ENCODE measurements at places on chromosomes 4 and X.

DNA sequence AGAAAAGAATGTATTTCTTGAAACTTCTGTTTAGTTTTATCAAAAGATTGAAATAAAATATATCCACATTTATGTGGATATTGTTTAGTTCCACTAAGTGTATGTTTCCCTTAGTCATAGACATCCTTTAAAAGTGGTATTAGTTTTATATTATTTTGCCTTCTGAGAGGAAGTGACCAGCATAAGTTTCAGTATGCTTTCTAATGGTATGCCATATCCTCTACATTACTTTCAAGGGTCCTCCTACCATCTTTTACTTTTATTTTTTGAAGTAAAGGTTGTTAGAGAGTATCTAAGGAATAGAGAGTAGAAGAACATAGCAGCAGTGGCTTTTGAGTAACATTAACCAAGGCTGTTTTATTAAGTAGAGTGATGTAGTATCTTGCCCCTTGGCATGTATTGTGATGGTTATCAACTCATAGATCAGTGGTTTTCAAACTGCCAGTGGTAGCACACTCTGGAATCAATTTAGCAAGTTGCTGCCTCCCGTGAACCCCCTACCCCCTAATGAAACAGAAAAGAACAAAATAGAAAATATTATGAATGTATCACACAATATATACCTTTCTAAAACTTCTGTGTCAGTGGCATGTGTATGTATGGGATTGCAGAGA, 44.8 kb downstream of the RBPJ start:
- DNase-seq, result no peak

DNA sequence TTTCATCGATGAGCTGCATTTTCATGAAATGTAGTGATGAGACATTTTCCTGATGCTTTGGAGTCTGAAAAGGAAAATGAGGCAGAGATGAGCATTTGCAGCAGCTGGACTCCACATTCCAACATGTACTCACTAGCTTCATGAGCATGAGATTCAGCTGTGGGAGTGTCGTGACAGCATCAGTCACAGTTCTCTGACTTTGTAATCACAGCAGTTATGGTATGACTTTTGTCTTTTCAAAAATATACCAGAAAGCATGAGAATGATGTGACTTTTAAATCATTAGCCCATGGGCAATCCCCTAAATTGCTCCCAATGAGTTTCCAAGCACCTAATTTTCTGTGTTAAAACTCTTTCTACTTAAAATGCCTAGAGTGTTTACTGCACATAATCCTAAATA, 18.3 kb upstream of the MSL3 start:
- no peak for DNase-seq

GRCh38 chrX:31038575-31039326, 33.1 kb downstream of the FTHL17 start:
- DNase-seq, result no peak

GRCh38 chr4:105989485-105990242, 94.4 kb downstream of the NPNT start:
- DNase-seq, result no peak

- DNase-seq, result no peak
Observed at GRCh38 chr4:38670939-38671591, 7.1 kb downstream of the KLF3 start.

DNA sequence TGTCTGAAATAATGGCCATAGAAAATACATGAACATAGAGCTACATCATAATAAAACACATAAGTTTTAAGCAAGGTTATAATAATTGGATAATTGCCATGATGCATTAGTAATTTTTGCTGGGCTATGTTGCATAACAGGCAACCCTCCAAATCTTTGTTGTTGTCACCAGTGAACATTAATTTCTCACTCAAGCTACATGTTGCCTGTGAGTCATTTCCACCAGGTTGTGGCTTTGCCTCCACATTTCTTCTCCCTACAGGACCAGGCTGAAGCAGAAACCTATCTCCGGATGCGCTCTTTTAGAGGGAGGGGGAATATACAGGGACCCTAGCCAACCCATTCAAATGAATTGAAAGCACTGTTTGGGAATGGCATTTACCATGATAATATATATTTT, 347.7 kb downstream of the GABRG1 start:
- DNase-seq, result no peak

GRCh38 chr4:7183161-7183560, 9.2 kb upstream of the SORCS2 start:
- no peak for DNase-seq

DNA sequence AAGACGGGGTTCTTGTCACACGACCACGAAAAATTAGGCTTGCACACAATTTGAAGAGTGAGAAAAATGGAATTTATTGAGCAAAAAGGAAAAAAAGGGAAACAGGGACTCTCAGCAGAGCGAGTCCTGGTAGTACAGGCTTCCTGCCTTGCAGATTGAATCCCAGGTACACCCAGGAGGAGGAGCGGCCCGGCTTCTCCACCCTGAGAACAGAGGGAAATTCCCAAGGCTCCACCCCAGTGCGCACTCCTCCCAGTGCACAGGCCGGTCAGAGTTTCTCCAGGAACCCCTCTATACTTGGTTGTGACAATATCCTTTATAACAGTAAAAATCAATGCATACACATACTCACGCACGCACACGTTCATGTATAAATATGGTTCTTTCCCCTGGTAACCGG, 22.0 kb downstream of the SLC4A4 start:
- DNase-seq, result no peak

DNA sequence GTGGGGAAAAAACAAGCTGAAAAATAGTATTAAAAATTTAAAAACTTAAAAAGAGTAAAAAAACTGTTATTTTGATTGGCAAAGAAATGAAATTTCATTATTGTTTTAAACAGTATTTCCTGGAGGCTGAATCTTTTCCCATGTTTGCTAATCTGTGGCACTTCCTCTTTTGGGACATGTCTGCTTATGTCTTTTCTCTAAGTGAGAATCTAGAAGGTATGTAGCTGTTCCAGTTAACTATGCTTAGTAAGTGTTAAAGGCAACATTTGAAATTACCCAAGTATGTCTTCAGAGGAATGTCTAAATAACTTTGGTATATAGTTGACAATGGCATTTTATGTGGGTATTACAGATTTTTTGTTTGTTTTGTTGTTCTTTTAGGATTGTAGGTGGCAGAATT, 81.6 kb upstream of the TBC1D9 start:
- no peak for DNase-seq

GRCh38 chr4:102514298-102514964, 13.3 kb downstream of the NFKB1 start:
- no peak for DNase-seq
